ENCODE measurements at places on chromosomes 7 and 10.

DNA sequence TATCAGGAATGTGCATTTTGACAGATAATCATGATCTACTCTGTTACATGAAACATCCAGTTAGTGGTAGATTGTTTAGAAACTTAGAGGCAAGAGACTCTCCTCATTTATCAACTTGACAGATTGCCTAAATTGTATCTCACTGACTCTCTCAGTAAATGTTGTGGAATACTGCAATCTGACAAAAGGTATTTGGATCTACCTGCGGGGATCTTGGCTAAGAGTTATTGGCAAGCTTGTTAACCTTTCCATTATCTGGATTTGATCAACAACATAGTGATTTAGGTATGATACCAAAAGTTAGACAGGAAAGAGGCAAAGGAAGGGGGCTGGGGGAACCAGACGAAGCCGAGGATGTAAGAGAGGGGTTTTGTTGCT, 2.0 kb downstream of the VSTM2A start:
- DNase-seq, result no peak

GRCh38 chr10:5779730-5780129, 33.5 kb downstream of the GDI2 start:
- DNase-seq, result no peak

DNA sequence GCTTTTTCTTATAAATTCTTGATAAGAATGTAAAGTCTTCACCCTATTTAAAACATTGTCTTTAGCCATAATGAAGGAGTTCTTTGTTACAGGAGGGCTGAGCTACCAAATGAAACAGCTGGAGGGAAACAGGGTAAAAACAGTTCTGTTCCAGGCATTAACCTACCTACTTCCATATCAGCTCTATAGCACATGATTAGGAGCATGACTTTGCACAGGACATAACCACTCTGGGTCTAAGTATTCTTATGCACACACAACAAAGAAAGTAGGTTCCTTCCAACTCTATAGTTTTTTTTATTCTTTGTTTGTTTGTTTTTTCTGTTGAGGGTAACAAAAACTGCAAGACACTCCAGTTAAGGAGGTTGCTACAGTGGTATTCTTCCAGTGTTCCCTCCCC, 52.7 kb downstream of the SCIN start:
- no peak for DNase-seq

DNA sequence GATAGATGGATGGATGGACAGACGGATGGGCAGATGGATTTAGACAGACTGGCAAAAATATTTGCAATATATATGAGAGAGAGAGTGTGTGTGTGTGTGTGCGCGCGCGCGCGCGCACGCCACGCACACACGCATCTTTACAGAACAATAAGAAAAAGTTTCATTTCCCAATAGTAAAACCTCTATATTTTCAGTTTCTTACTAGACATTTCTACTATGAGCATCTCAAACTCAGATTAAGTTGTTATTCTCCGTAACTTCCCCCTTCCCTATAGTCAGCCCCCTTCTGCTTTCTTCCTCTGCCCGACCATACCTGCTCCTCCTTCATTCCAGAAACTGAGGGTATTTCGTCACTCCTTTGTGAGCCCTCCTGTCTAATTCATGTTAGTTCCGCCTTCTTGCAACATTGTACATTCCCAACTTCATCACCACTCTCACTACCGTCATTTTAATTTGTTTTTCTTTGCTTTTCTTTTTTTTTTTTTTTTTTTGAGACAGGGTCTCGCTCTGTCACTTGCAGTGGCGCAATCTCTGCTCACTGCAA, 154.4 kb upstream of the SH2B2 start:
- peak; percentile 95 for DNase-seq

- peak; percentile 62 for DNase-seq
These were observed 41.6 kb upstream of the MET start for GRCh38 chr7:116630357-116630756.

- DNase-seq, result no peak
These were observed 7.7 kb downstream of the VWA2 start for GRCh38 chr10:114246679-114247305.

GRCh38 chr7:25861601-25862260, 290.3 kb upstream of the NFE2L3 start:
- no peak for DNase-seq

DNA sequence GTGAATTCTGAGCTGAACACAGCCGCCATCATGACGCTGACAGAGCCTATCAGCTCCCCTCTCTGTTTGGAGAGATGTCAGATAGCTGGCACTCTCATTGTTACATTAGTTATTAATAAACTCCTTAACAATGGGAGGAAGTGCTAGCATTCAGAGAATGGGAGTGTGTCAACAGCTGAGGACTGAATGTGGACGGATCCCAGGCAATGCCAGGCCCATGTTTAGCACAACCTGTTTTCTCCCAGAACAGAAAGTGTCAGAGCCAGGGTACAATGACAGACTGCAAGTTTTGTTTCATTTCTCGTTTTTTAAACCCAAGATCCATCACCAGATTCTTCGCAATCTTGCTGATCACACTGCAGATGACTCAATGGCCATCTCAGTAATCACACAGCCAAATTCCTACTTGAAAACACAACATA, 99.6 kb downstream of the PRPF18 start:
- peak; percentile 89 for DNase-seq

GRCh38 chr7:42913591-42913990, 1.7 kb upstream of the C7orf25 start:
- DNase-seq, result no peak

GRCh38 chr7:78760620-78761355, 692.7 kb downstream of the MAGI2 start:
- no peak for DNase-seq

DNA sequence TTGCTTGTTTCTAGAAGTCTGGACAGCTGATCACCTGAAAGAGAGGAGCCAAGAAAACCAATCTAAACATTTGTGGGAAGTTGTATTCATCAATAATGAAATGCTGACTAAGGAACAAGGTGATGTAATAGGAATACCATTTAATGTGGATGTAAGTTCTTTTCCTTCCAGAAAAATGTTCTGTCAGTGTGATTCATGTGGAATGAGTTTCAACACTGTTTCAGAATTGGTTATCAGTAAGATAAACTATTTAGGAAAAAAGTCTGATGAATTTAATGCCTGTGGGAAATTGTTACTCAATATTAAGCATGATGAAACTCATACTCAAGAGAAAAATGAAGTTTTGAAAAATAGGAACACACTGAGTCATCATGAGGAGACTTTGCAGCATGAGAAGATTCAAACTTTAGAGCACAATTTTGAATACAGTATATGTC, 39.8 kb upstream of the ZNF37A start:
- peak; percentile 52 for DNase-seq

DNA sequence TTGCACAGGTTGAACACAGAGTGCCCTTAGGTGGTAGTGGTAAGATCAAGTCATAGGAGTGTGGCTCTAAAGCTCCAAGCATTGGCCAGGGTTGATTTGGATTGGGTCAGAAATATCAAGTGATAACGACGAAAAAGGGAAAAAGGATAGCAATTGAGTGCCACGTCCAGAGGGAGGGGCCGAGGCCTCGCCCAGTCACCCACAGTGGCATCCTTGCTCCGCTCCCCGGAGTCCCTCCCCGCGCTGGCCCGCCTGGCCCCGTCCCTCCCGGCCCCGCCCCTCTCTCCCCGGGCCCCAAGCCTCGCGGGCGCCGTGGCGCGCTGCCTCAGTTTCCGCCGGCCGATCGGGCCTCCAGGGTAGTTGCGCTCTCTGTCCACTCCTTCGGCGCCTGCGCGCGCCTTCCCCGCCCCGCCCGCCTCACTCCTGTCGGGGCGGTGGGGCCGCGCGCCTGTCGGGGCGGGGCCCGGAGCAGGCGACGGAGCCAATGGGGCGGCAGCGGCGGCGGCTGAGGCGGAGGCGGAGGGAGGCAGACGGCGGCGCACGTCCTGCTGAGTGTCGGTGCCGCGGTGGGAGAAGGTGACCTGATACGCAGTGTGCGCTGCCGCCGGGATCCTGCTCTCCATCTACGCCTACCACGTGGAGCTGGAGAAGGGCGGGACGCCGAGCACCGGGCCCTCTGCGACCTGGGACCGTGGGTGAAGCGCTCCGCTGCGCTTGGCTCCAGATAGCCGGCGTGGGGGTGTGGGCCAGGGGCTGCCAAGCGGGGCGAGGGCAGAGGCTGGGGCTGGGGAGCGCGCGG, 209.1 kb upstream of the ZNF722 start:
- DNase-seq, result no peak

DNA sequence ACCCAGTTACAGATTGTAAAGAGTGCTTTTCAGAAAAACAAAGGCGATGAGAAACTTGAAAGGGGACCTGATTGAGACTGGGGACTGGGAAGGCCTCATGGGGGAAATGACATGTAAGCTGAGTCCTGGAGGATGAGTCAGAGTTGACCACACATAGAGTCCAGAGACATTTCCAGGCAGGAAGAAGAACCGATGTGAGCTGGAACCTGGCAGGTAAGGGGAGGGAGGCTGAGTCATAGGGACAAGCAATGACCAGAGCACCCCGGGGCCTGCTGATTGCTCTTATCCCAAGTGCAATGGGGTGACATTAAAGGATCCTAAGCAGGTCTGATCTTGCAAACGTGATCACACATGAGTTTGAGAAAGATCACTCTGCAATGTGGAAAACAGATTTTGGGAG, 11.7 kb downstream of the TLL2 start:
- no peak for DNase-seq

DNA sequence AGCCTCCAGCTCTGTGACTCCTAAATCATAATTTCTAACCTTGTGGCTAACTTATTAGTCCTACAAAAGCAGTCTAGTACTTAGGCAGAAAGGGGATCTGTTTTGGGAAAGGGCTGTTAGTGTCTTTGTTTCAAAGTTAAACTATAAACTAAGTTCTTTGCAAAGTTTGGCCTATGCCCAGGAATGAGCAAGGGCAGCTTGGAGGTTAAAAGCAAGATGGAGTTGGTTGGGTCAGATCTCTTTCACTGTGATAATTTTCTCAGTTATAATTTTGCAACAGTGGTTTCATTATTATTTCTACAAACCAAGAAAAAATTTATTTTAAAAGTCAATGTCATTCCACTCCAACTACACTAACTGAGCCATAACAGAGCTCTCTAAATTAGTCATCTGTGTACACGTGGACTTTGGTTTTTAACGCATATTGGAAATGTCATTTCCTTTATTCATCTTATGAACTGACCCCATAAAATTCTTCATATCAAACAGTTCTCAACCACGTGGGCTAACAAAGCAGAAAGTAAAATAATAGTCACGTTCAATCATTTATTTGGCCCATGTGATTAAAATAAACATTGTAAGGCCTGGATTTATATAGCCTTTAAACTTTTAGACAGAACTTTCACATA, 143.2 kb upstream of the C7orf33 start:
- DNase-seq, result no peak
